Right ventricle myocardium superior (tissue), 1 donor: ENCODE measurements at places on chromosomes 3 and 15. TPM values are rescaled to one million over a fixed set of nuclear protein-coding genes. Genes with fewer than 3 reads are reported as not detected.

The DUOXA2 gene
- not detected for total RNA-seq

GRCh38 chr3:177362626-177363025 is 165.3 kb upstream of the TBL1XR1 start:
- DNase-seq, result no peak

The CSPG5 gene
- total RNA-seq, result 0.22 TPM

- peak; percentile 58 for DNase-seq
These were observed 2.9 kb downstream of the CCRL2 start for GRCh38 chr3:46409739-46410489.

- DNase-seq, result no peak
These were observed 1219.2 kb downstream of the ZPLD1 start for GRCh38 chr3:103653996-103654395.

The C3orf85 gene
- total RNA-seq, result not detected

DNA sequence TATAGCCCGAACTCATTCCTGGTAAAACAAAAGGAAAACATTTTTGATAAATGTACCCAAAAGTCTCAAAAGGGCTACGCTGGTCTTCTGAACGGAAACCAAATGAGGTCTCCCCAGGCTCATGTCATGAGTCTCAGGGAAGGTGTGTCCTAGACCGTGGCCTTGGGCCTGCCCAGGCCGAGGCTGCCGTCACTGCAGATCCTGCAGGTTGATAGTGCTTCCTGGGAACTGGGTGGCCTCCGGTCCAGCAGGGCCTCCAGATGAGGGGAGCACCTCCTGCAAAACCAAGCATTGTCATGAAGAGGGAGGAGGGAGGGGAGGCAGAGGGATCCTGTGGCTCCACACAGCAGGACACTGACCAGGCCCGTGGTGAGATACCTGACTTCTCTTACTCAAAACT is 37.5 kb downstream of the ZXDC start:
- no peak for DNase-seq

The RTP3 gene
- not detected for total RNA-seq

The GRK7 gene
- total RNA-seq, result not detected

DNA sequence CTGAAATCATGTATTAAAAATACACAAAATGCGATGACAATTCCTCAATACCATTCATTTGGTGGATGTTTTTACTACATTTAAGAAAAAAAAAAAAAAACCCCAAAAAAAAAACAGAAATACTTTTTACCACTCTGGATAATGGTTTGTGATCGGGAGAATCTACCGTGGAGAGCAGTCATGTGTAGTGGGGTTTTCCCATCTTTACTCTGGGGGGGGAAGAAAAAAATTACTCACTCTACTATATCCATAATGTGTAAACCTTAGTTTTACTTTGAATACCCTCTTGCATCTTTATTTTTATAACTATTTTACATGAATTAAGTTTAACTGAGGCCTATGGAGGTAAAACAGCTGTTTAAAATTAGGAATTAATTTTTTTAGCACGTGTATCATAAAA is 83.3 kb downstream of the ANKRD28 start:
- DNase-seq, result no peak

DNA sequence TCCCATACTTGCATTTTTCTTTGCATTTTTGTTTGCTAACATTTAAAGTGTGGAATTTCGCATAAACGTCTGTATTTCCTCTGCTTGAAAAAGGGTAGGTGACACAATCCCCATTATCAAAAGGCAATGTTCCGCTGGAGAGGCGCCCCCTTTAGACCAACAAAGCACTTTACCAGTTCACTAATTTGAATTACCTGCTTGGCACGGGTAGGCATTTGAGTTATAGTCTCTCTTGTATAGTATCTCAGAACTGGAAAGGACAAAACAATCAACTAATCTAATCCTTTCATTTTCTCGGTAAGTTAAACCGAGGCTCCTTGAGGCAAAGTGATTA is 775 bp upstream of the CCDC39 start:
- no peak for DNase-seq

DNA sequence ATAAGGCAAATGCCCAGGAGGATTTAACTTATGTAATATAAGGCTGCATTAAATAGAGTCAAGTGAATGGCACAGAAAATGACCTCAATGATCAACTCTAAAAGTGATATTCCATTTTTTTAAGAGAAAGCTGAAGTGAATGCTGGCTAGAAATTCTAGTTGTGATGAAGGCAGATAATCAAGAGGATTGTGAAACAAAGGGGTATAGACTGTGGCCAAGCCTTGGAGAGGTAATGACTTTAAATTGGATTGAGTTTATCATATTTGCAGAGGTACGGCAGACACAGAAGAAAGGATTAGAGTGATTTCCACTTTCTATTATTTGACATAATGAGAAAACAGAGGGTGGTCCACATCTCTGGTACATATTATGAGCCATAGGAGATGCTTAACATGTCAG is 269.2 kb downstream of the MECOM start:
- DNase-seq, result no peak

DNA sequence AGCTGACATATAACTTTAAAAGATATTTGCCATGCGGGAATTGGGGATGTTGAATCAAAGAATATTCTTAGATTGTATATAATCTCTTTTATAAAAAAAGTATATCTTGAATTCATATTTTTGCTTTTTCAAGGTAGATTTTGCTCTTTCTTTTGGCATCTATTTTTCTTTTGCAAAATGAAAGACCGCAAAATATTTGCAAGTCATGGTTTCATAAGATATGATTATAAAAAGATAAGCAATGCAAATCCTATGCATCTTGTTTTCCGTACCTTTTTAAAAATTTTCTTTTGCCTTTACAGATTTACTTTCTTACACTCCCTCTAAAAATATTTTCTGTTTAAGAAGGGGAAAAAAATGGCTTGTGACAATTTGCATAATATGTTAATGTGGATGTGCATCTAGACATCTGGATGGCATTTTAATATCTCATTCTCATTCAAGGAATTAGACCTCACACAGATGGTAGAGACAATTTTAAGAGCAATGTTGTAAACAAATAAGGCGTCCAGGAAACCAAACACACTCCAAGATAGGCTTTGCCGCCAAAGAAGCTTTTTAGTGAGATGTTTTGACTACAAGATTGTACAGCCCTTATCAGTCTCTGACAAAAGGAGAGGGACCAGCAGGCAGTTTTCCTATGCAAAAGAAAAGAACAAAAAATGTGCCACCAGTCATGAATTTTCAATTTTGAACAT is 371.1 kb downstream of the CHL1 start:
- no peak for DNase-seq

The CLDN11 gene
- 2.6 TPM for total RNA-seq

The MGA gene
- 25.0 TPM for total RNA-seq

GRCh38 chr3:18127174-18127858 is 297.8 kb downstream of the SATB1 start:
- DNase-seq, result no peak
